IMR-90 (cell line): ENCODE measurements at places on chromosomes 4 and X. TPM values are rescaled to one million over a fixed set of nuclear protein-coding genes. Genes with fewer than 3 reads are reported as not detected.

- DNase-seq = peak; percentile 5
Measured at GRCh38 chrX:17710871-17711301, 26.4 kb upstream of the SCML1 start.

GRID2 gene
- total RNA-seq = under 0.01 TPM in 1 of 2 replicates, not detected in the other

- DNase-seq = no peak
Measured at GRCh38 chr4:167786504-167786903, 305.8 kb upstream of the ANXA10 start.

GRCh38 chr4:16233569-16234177 is 7.4 kb upstream of the TAPT1 start:
- DNase-seq = no peak

DNA sequence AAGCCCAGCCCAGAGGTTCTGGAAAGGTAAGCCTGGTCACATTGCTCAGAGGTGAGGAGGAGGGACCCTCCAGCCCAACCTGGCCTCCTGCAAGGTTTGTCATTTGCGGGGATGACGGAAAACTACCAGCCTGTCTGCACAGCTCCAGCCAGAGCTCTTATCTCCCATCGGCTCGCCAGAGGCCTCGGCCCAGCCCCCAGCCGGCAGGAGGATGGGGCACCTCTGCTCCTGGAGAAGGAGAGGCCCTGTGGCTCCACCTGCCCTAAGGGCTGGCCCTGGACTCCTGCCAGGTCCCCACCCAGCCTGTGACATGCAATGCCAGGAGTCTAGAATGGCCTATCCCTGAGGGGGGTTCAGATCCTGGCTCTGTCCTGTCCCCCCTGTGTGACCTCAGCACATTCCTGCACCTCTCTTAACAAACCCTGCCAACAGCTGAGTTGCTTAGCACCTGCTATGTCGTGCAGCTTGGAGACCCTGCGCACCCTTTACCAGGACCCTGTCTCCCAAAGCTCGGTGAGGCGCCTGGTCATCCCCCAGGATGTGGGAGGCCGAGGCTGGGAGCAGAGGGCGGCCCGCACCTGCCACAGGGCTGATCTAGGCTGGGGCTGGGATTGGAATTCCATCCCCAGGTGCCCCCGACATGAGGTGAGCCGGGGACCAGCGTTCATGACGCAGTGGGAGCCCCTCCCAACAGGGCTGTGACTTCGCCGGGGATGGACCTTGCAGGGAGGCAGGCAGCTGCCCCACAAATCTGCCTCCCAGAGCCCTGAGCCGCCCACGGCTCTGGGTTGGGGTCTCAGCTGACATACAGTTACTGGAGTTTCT is 14.4 kb downstream of the ADRA2C start:
- DNase-seq = no peak

GRCh38 chr4:98659106-98659592 is 738 bp upstream of the TSPAN5 start:
- peak; percentile 57 for DNase-seq

DNA sequence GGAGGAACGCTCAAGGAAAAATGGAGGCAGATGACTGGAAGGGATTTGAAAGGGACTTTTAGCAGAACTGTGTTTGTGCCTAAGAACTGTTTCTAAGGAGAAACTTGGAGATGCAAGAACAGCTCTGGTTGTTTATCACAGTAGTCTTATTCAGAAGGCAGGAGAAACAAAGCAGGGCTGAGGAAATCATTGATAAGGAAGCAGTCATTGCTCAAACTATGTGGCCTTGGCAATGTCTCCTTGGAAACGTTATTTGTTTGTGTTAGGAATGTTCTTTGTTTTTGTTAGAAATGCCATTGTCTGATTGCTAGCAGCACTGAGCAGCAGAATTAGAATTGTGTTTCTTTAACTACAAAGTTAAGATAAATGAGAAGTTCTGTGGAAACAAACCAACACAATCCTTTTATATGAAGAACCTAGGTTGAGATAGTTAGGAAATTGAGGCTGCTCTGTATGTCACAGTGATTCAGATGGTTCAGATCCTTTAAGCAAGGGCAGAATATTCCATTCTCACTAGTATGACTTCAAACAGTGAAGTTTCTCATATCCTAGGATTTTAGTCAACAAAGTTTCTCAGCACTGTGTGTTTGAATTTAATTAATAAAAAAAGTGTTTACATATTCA is 1191.3 kb upstream of the IGFBP7 start:
- no peak for DNase-seq

TNIP3 gene
- total RNA-seq = 0.18 and 0.28 TPM in 2 replicates

DNA sequence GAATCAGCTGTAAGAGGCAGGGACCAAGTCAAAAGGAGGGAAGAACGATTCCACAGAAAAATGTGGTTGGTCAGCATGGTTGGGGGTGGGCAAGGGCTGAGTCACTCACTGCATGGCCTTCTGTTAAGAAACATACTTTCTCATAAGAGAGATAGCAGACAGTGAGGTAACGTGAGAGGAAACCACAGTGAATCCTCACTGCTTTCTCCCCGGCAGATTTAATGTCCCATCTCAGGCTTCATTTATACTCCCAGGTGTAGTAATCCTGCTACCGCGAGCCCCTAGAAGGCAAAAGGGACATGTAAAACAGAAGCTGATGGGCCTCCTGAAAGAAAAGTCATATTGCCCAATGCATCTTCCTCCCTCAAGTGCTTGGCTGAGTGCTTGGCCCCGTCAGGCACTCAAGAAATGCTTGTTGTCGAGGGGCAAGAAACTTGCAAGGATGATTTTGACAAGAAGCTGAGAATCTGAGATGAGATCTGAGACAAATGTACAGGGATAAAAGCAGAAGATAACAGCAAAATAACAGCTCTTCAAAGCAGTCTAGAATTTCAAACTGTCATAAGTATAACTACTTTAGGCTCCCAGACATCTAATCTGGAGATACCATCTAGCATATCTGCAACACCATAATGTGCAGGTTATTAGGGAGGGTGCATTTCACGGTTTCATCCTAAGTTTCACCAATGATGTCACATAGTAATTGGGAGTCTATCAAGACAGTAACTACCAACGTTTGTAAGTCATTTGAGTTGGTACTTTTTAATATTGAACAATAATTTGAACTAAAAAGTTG is 40.2 kb downstream of the SH3KBP1 start:
- DNase-seq = peak; percentile 89

GRCh38 chr4:107863850-107864371 is 39.2 kb downstream of the SGMS2 start:
- peak; percentile 51 for DNase-seq

RHOXF1 gene
- total RNA-seq = not detected in 2 replicates

DNA sequence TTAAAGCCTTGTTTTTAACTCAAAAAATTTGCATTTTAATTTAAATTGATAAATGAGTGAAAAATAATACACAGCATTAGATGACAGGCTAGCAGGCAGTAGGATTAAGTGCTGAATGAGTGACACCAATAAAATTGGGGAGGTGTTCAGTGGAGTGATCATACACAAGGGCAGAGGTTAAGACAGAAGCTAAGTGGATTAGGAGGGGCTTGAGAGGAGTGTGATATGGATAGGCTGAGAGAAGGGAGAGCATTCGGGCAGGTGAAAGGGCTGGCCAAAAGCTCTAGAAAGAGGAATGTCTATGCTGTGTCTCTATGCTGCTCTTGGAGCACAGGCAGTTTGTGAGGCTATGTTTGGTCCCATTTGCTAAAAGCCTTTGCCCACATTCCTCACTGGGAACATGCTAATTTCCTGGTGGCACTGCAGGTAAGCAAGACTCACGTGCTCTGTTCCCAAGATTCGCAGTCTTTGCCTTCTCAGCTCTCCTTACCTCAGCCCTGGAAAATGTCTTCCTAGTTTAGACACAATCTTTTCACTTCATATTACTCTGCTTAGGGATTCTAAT is 52.8 kb upstream of the CCSER1 start:
- DNase-seq = no peak
